ENCODE measurements at places on chromosomes 7 and 10.

GRCh38 chr10:51313773-51314478 lies 239.6 kb downstream of the PRKG1 start:
- DNase-seq, result no peak

- DNase-seq, result no peak
Measured at GRCh38 chr10:119029613-119030420, at the start of gene NANOS1. NANOS1 (plus strand) TSS chr10:119029714; CDS start chr10:119029802, 88 bp downstream.

- no peak for DNase-seq
Measured at GRCh38 chr10:111277661-111278060, 200.8 kb downstream of the ADRA2A start.

GRCh38 chr10:23955456-23956225 lies 253.3 kb upstream of the KIAA1217 start:
- no peak for DNase-seq

DNA sequence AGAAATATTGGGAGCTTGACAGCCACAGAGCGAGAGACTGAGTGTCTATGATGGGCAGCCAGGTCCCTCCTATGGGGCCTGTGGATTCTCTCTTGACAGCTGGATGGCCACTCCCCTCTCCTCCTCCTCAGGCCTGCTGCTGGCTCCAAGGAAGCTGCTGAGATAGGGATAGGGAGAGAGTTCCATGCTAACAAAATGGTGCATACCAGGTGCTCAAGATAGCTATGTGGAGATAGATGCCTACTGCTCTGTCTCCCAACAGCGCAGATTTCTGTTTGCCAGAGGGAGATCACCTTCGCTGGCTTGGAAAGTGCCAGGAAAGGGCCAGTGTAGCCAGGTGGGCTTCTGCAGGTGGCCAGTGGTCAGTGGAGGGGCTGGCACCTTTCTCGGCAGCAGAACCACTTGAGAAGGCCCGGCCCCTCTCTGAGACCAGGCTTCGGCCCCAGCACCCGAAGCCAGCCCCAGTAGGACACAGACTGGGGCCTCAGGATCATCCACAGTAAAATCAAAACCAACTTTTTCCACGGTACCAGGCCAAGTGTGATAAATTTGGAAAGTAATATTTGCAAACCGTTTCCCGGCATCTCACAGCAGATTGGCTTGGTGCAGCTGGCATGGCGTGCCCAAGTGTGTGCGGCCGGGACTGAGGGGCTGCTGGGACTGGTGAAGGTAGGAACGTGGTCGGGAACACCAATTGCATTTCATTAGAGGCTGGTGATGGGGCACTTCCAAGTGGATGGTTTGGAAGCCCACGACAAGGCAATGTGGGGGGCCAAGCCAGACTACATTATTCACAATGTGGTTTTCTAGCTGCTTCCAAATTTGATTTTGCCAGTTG lies 139.6 kb downstream of the PTPN20 start:
- no peak for DNase-seq

DNA sequence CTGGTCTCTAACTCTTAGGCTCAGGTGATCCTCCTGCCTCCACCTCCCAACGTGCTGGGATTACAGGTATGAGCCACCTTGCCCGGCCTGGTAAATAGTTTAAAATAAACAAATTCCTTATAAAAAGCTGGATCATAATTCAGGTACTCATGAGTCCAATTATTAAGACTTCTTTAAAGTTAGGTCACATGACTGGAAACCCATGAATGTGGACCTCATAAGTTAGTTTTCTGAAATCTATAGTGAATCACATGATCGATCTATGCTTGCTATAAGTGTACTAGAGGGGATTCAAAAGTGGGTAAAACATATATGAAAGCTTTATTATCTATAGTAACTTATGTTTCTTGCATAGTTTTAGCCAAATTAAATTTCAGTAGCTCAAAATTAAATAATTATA lies 14.3 kb downstream of the NT5C3A start:
- no peak for DNase-seq

- no peak for DNase-seq
Measured at GRCh38 chr7:134885967-134886352, 100.3 kb upstream of the AGBL3 start.

DNA sequence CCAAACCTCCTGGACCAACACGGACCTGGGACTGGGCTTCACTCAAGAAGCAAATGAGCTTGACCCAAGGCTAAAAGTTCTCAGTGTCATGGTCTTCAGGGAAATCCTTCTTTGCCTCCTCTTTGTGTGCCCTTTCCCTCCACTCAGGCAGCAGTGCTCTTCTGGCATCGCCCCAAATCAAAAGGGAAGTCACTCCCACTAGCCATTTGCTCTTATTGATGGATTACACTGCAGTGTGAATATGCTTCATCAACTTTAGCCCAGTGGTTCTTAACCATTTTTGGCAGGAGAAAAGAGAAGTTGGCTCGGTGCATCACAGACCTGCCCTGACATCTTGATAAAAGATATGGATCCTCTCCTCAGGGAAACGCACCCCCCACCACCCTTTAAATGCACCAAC lies 19.2 kb upstream of the IKZF1 start:
- DNase-seq, result no peak

DNA sequence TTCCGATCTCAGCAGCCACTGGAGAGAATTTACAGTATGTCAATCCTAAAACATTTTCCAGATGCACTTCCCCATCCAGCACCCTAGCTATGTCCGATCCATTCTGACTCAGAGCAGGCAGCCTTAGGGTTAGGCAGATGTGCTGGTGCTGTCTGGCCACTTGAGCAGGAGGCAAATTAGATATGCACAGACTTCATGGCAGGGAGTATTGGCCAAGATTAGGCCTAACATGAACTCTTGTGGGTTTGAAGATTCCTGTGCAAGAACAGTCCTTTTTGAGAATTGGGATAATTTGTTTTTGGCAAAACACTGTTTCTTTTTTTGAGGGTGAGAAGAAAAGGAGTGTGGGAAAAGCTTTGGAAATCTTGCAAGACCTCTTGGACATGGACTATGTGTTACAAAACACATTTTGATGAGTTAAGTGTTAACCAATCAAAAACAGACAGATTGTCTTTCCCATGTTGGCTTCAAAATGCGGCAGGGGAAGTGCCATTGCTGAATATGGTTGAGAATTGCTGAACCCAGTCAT lies 218.6 kb upstream of the INHBA start:
- no peak for DNase-seq

DNA sequence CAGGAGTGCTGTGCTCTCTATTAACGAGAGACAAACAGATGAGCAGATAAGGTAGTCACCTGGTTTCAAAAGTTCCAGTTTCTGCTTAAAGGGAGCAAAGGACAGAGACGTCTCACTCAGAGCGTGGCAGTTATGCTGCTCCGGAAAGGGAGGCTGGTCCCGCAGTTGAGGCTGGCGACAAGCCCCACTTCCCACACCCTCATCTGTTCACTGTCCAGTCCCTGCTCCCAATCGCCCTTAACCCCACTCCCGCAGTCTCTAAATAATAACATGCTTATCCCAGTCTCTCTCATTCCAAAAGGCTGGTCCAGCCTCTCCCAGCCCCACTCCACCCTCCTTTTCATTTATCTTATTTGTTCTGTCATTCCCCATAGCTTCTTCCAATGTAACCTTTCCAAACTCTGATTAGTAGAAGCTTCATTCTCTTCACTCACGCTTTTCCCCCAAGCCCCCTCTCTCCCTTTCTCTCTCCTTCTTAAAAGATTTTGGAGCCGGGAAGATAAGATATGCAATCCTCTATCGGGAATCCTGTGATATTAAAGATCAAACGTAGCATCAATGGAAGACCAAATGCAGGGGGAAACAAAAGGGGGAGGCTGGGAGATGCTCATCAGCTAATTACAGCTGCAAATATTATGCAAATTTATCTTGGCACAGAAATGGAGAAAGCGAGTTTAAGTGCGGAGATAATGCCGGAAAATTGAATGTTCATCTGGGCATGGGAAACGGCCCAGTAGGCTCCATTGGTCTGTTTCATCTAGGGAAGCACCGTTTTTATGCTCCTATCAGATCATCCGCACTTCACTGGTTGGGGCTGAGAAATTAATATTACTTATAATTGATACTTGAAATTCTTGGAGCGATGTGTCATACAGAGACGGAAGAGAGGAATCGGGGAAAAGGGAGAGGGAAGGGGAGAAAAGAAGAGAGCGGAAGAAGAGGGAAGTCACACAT lies 16.3 kb upstream of the GATA3 start:
- DNase-seq, result no peak

DNA sequence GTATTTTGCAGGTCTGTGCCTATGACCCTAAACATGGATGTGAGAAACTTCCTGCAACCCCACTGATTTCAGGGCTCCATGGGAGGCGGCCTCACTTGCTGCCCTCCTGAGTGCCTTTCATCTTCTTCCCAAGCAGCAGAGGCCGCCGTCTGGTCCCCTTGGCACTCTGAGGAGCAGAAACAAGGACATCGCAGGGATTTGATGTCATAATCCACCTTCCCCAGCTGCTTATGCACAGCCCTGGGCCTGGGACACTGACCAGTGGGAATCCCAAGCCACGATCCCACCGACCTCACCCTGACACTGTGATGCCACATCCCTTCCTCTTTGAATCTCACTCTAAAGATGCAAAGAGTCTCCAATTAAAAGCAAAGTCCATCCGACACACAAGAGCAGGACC lies 7.7 kb downstream of the CAMK2G start:
- no peak for DNase-seq

DNA sequence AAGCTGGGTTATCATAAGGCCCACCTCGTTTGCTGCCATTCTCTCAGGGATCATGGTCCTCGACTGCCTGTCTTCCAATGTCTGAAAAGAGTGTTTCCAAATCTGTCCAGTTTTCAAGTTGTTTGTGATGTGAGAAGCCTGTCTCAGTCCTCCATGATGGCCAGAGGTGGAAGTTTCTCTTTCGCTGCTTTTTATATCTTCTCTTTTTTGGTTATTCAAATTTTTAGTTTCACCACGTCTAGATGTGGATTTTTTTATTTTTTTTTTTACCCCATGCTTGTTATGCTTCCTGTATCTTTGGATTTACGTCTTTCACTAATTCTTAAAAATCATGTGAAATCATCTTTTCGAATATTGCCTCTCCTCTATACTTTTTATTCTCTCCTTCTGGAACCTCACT lies 6.1 kb upstream of the RBM33 start:
- DNase-seq, result no peak

DNA sequence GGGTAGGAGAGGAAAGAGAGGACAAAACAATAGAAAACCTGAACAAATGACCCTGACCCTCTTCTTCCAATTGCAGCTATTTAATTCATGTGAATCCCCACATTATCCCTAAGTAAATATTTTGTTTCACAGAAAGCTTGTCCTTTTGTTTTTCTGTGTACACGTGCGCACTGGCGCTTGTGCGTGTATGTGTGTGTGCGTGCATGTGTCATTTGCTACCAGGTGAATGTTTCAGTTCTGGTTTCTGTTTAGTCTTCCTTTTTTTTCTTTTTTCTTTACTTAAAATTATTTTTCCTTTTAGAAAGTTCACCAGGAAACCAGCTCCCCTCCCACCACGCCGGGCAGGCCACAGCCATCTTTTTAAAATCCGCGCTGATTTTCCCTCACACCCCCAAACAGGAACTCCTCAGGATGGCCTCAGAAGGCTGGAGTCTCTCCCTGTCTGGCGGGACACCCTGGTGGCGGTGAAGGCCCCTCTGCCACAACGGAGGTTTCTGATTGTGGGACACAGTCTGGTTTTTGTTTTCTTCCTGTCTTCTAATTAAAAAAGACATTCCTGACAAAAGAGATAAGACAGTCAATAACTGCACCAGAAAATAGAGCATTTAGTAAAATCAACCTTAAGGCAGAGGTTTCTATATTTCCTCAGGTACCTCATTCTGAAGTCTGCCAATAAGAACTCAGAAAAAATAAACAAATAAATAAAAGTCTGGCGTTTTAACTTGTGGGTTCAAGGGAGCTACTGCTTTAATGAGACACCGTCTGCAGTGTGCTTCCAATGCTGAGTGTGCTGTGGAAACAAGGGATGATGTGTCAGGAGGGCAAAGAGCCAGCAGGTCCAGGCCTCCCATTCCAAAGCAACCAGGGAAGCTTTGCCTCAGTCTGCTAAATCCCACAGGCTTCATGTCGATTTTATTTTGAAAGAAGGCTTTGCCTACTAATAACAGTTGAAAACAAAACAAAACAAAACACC lies 17.4 kb downstream of the IRF5 start:
- no peak for DNase-seq

- DNase-seq, result no peak
Measured at GRCh38 chr7:55363386-55364170, 1.6 kb upstream of the LANCL2 start.

DNA sequence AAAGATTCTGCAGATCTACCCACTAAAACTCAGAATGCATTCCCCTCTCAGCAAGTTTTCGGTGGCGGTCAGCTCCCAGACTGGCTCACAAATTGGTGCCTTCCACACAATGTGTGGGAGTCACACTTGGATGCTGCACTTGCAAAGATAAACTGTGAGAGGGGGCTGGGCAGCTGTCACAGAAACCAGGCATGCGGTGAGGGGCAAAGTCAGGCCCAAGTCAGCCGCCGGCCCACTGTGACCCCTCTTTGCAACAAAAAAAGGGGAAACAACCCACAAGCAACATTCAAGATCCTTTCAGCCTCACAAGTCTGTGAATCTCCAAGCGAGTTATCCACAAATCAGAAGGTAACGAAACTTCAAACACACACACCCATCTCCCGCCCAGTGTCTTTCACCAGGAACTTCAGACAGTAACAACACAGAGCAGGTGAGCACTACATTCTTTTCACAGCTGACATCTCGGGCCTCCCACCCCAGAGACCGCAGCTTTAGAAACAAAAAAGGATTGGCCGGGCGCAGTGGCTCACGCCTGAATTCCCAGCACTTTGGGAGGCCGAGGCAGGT lies 32.0 kb downstream of the SNX8 start:
- no peak for DNase-seq

DNA sequence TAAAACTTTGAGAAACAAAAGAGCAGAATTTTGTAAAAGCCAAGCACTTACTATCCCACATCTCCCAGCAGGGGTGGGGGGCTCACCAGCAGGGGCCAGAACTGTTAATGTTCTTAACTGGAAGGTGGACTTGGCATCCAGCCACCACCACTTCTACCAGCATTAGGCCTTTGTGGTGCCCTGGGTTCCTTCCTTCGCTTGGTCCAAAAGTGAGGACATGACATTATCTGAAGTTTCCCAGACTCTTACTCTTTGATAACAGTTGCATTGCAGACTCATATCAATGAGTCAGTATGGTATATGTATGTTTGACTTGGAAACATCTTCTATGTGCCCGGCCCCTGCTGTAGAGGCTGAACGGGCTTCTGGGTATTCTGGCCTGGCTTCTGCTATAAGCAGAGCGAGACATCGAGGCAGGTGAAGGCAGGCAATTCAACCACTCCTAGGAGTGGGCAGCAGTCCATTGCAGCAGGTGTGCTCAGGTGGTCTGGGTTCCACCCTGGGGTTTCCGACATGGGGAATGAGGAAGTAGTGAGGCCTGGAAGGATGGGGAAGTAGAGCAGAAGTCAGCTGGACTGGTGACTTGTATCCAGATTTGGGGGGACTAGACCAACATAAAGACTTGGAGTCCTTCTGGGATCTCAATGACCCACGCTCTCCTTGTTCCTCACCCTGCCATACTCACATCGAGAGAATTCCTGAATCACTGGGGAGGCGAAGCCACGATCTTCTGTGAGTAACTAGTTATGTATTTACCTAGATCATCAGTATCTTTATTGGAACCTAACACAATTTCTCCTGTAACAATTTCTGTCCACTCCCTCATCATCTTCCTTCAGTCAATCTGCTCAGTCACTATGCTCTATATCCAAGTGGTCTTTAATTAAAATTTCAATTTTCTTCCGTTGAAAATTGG lies 4.1 kb downstream of the ZNF777 start:
- DNase-seq, result no peak

Data from stimulated activated CD4-positive, alpha-beta T cell treated with anti-CD3 and anti-CD28 coated beads, Interleukin-1b, Interleukin-23, amount 100 ng/mL, for 1 hour (primary cell).